Activated naive CD4-positive, alpha-beta T cell (primary cell): ENCODE measurements at places on chromosomes 6 and 20.

DNA sequence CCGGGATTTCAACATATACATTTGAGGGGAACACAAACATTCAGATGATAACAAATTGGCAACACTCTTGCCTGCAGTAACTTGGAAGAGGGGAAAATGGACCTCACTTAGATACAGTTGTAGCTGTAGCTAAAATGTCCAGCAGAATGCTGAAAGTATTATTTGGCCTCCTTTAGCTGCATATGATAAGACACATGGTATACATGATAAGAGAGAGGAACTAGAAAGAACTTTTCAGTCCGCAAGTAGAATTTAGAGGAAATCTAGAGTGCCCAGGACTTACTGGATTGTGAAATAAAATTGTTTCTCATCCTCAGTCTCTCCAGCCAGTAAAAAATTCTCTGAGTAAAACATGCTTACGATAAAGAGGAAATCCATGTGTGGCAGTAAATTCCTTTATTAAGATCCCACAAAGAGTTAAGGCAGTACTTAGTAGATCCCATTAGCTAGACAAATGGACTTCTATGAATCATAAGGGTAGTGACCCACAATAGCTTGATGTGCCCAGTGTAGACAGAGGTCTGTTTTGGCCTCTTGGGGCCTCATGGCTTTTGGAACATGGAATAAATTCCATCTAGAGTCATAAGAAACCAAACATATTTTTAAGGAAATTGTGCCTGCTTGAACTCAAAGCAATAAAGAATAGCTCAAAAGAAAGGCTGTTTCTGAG, 87.9 kb upstream of the RBM24 start:
- DNase-seq = no peak

DNA sequence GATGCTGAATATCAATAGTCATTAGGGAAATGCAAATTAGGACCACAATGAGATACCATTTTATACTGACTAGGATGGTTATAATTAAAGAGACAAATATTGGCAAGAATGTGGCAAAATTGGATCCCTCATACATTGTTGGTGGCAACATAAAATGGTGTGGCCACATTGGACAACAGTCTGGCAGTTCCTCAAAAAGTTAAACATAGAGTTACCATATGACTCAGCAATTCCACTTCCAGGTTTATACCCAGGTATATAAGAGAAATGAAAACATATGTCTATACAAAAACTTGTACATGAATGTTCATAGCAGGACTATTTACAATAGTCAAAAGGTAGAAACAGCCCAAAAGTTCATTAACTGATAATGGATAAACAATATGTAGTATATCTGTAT, 2.0 kb upstream of the CRIP3 start:
- no peak for DNase-seq

GRCh38 chr6:137763436-137763835, 103.6 kb upstream of the TNFAIP3 start:
- DNase-seq = no peak

DNA sequence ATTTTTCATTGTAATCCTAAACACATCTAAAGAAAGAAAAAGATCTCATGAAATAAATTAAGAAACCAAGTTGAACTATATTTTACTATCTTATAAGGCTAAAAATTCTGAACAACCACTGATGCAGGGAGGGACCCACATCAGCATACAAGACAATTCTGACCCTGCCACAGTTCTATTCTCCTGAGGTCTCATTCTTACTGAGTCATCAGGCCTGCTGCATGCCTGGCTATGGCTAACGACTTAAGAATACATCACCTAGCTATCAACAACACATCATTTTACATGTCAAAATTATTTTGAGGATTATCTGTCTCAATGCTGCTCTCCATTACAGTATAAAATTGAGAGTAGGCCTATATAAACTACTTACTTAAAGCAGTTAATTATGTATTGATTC, 52.9 kb downstream of the FBXL4 start:
- no peak for DNase-seq

DNA sequence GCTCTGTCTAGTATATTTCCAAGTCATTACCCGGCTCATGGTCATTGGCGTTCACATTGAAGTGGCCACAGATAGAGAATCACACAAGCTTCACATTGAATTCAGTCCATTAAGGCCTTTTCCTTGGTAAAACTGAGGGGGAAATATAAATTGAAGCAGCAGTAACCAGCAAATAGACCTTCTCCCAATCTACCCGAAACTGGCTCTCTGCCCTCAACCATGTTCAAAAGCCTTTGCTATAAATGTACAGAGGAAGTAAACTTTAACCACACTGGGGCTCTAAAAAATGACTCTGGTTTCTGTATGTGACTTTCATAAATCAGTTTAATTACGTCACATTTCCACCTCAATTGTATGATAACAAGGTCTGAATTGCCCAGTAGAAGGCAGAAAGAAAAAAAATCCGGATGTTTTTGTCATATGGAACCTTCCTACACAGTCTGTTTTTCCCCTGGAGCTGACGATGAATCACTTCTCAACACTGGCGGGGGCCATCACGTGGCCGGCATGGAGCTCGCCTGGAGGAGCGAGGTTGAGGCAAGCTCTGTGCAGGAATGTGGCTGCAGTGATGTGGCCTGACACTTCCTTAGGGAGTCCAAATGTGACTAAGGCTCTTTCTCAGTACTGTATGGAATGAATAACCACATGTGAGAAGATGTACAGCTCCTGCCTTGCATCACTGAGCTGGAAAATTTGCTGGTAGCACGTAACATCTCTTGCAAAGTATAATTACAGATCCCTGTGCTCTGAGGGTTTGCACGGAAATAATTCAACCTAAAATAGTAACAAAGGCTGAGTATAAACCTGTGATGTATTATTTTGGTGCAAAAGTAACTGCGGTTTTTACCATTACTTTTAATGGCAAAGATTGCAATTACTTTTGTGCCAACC, 58.6 kb upstream of the SNX9 start:
- peak; percentile 39 for DNase-seq

- DNase-seq = no peak
Observed at GRCh38 chr6:143747347-143747842, 69.6 kb downstream of the PHACTR2 start.

- no peak for DNase-seq
Observed at GRCh38 chr20:54199283-54199682, 8.6 kb upstream of the PFDN4 start.

DNA sequence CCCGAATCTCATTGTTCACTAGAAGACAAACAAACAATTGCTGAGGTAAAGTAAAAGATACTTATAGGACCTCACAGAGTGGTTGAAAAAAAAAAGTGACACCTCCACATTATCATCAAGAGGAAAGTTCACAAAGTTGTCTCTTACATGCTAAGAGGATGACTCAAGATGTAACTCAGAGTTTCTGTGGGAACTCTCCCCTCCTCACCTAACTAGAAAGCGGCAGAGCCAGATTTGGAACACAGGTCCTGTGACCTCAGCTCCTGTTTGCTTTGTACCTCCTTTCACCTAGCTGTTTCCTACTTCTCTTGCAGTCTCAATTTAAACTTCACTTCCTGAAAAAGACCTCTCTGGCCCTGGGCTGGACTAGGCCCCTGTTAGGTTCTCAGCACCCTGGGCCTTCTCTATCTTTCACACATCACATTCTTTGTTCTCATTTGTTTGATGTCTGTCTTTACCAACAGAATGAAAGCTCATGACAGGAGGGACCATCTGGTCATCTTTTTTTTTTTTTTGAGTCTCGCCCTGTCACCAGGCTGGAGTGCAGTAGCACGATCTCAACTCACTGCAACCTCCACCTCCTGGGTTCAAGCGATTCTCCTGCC, 60.8 kb downstream of the CD24 start:
- no peak for DNase-seq

DNA sequence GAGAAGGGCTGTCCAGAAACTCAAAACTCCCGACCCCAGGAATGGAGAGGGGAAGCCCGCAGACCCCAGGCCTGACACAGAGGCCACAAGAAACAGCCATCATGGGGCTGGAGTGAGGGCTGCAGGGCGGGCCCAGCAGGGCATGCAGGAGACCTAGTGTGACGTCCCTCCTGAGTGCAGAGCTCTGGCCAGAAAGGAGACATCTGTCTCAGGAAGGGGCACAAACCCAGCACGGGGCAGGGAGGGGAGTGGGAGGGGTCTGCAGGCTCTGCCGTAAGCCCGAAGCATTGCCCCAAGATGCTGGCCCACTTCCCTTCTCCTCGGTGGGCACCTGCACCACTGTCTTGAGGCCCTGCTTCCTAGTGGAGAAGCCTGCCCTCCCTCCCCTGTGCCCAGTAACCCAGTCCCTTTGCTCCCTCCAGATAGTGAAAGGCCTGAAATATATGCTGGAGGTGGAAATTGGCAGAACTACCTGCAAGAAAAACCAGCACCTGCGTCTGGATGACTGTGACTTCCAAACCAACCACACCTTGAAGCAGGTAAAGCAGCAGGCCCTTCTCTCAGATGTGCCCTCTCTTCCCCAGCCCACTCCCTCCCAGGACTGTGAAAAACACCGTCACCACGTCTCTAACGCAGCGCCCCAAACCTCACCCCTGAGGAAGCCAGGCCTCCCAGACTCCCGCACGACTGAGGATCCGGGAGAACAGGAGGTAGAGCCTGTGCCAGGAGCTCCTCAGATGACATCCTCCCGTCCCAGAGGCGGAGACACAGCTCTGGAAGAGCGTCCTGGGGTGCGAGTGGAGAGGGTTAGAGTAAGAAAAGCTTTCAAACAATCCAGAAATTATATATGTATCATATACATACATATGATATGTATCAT, 9.7 kb downstream of the CST7 start:
- no peak for DNase-seq

GRCh38 chr6:82712826-82713225, 349.2 kb downstream of the TPBG start:
- no peak for DNase-seq

- DNase-seq = no peak
Observed at GRCh38 chr6:8879334-8879733, 444.0 kb upstream of the SLC35B3 start.

- no peak for DNase-seq
Observed at GRCh38 chr6:145848541-145848940, 33.9 kb upstream of the FBXO30 start.

DNA sequence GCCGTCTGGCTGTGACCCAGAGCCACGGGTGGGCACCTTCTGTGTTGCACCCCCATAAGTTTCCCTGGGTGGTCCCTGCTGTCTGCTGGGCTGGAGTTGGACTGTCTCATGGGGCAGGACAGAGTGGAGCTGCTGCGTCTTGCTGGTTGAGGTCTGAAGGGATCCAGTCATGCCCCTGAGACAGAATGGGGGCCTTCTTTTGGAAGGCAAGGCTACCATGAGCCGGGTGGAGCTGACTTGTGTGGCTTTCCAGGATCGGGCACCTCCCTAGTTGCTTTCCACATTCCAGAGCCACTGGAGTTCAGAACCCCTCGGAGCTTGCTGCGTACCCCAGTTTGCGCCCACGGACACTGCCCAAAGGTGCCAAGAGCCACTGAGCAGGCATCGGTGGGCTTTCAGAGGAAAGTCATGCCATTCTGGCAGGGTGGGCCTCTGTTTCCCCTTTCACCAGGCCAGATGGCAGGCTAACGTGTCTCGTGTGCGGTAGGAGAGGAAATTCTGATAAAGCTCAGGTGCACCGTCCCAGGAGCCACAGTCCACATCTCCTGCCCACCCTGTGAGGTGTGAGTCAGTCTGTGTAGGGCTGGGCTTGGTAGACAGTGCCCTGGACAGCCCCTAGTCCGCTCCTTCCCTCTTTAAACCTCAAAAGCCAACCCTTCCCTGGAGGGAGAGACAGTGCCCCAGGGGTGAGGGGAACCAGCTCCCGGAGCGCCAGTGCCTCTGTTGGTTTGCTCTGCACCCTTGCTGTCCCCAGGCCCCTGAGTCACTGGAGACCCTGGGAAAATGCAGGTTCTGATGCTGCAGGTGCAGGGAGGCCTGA, 125.3 kb downstream of the SYCP2 start:
- no peak for DNase-seq

GRCh38 chr6:135411339-135411738, 86.2 kb downstream of the AHI1 start:
- DNase-seq = no peak

GRCh38 chr6:119446609-119447008, 97.0 kb upstream of the MAN1A1 start:
- no peak for DNase-seq

GRCh38 chr6:129645106-129645829, 64.7 kb downstream of the ARHGAP18 start:
- DNase-seq = no peak

DNA sequence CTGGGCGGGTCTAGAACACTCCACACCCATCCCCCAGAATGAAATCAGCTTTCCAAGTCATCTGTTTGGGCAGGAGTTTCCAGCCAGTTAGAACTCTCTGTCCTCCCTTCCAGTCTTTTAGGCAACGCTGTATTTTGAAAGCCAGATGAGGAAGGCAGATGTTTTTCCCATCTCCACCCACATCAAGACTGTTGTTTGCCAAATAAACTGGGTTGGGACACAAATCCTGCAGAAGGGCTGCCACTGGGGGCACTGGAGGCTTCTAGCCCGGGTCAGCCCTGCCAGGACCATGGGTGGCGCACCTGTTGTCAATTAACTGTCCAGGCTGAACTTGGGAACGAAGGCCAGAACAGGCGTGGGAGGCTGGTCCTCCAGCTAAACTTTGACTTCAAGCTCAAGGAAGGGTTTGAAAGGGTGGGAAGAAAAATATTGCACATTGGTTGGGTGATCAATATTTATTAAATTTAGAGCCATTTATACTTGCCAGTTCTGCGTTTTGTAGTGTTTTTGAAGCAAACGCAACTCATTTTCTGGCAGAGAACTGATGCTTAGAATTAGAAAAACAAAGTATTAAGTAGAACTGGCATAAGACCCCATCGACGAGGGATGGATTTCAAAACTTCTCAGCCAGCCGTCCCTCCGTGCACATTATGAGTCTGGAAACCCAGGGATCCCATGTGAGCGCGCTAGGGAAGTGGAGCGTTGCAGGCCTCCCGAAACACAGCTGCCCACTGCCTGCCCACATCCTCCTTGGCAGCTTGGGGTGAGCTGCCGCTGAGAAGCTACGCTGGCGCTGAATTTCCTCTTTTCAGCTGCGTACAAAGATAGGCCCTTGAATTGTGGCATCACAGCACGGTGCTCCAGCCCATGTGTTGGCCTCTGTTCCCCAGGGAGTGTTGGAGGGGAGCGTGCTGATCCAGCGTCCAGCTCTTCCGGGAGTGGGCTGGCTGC, 297.4 kb downstream of the QKI start:
- DNase-seq = no peak

DNA sequence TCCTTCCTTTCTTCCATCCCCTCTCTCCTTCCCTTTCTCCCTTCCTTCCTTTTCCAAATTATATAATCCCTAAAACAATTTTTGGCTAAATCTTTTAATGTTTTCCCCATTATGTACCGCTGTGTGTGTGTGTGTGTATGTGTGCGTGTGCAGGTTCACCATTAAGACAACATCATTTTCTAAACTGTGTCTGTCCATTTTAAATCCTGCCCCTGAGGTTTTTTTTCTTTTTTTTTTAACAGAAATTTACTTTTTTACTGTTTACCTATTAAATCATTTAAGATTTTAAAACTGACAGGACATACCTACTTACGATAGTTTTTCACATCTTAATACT, 366.3 kb upstream of the EPHA7 start:
- DNase-seq = no peak
